ENCODE measurements at places on chromosomes 16 and 17.

GRCh38 chr16:70630960-70631745 lies 15.2 kb upstream of the IL34 start:
- no peak for DNase-seq

GRCh38 chr16:56348168-56349085 lies 76.9 kb downstream of the AMFR start:
- DNase-seq = no peak

DNA sequence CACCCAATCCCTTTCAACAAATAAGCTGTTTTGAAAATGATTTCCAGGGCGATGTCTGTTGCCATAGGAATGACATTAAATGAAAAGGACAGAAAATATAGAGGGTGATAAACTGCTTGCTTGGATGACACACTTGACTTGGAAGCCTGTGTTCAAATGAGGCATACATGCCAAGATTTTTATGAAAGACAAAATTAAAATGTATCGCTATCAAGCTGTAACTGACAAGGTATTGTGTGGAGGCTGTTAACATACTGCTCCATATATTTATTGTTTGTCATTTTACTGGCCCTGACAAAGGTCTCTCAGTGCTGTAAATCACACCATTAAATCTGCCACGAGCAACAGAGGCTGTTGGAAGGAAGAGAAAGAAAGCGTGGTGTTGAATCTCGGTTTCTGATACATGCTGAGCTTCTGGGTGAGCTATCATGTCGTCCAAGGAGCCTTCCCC lies 456.2 kb upstream of the SALL1 start:
- DNase-seq = no peak

DNA sequence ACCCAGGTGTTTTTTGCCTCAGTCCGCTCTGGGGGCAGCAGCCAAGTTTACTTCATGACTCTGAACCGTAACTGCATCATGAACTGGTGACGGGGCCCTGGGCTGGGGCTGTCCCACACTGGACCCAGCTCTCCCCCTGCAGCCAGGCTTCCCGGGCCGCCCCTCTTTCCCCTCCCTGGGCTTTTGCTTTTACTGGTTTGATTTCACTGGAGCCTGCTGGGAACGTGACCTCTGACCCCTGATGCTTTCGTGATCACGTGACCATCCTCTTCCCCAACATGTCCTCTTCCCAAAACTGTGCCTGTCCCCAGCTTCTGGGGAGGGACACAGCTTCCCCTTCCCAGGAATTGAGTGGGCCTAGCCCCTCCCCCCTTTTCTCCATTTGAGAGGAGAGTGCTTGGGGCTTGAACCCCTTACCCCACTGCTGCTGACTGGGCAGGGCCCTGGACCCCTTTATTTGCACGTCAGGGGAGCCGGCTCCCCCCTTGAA lies 2.1 kb upstream of the C17orf107 start:
- DNase-seq = no peak

DNA sequence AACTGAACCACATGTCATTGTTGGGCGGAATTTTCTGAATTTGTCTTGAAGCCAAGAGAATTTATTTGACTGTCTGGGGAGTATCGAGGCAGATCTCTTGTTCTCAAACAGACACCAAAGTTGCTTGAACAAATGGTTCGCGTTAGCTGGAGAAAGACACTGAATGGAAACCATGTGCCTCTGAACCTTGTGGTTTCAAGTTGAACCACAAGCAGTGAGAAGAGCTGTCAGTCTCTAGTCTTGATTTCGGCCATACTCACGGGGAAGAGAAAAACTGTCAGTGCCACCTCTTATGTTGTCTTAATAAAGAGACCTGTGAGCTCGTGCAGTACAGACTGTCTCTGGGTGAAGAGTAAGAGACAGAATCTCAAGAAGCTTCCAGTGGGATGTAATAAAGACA lies 886.5 kb upstream of the SOX9 start:
- no peak for DNase-seq

GRCh38 chr17:75285123-75285522 lies 4.1 kb downstream of the SLC25A19 start:
- no peak for DNase-seq

GRCh38 chr16:56109205-56109604 lies 82.1 kb upstream of the GNAO1 start:
- DNase-seq = no peak

GRCh38 chr16:9966569-9967157 lies 215.6 kb downstream of the GRIN2A start:
- no peak for DNase-seq

DNA sequence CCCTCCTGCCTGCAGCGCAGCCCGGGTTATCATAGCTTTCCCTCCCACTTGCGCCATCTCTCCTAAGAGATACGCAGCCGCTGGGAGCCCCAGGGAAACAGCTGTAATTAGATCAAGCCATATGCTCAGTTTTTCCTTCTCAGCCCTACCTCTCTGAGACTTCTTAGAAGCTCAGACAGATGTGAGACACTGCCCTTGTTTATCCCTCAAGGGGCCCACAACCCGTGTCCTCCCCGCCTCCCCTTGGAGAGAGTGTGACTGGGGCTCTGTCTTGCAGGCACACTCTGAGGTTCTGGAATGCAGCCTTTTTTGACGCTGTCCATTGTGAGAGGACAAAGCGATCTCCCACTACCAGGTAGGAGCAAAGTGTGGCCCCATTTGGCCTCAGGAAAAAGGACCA lies 31.2 kb downstream of the CIBAR2 start:
- DNase-seq = no peak

DNA sequence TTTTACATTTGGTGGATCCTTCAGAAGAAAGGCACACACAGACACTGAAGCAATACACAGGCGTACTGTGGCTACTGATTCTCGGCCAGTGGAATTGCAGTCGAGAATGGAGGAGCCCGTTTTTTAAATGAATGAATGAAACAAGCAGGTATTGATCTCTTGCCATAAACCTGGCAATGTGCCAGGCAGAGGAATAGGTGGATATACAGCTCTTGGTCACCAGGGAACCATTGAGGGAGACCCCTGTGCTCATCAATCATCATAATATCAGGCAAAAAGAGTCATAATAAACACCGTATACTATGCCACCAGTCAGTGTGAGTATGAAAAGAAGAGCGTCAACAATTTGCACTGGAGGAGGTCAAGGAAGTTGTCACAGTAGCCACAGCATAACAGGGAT lies 140.3 kb upstream of the FOXF1 start:
- DNase-seq = no peak

DNA sequence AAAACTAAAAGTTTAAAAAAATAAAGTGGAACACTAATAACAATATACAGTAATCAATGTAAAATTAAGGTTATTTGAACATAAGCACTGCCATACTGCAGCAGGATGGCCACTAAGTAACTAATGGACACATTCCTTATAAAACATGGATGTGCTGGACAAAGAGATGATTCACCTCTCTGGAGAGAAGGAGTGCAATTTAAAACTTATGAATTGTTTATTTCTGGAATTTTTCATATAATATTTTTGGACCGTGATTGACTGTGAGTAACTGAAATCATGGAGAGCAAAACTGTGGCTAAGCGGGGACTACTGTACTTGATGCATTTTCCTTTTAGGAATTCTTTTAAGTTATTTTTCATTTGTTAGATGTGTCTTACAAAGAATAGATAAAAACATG lies 21.8 kb downstream of the CBFB start:
- DNase-seq = no peak

DNA sequence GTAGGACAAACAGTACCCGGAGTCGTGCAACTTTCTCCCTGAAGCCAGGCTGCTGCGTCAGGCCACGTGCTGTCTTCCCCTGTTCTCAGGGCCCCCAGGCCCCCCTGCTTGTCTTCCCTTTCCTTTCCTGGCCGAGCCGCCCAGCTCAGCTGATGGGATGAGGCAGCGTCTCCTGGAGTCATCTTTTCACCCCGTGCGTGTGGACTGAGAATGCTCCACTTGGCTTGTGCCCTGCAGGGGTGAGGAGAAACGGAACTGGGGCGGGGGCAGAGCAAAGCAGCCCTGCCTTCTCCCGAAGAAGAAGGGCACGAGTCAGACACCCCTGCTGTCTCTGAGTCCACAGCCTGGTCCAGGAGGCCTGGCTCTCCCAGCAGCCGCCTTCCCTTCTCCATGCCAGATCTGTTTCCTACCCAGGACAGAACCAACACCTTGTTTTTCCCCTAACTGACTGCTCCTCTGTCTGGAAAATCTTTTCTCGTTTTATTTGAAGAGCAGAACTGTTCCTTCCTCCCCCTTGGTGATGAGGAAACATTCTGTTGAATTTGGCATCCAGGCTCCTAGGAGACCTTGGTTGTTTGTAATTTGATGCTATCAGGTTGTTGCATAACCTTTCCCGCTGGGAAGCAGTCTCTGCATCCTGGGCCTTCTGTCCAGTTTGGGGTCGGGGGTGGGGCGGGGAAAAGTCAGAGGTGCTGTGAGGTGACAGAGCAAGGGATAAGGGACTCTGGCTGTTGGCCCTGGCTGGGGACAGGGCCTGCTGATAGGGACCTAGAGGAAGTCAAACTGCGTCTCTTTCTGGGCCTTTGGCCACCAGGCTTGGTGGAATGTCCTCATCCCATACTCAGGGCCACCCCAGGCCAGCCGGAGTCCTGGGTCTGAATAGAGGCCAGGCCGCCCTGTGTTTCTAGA lies 78.8 kb downstream of the WIPI1 start:
- peak; percentile 97 for DNase-seq

DNA sequence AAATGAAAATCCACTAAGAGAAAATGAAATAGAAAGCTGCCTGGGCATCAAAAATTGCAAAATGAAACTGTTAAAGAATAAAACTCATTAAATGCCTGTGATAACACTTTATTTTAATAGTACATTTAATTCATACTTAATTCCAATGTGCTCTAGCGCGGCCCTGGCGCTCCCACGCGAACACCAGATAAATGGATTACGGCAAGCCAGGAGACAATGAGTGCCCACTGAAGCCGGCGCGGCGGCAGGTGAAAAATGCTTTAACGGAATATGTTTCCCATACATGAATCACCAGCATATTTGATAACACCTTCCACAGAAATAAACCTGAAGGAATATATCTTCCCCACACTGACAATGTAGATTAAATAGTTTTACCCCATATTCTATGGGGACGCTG lies 245.5 kb downstream of the RBFOX3 start:
- no peak for DNase-seq

DNA sequence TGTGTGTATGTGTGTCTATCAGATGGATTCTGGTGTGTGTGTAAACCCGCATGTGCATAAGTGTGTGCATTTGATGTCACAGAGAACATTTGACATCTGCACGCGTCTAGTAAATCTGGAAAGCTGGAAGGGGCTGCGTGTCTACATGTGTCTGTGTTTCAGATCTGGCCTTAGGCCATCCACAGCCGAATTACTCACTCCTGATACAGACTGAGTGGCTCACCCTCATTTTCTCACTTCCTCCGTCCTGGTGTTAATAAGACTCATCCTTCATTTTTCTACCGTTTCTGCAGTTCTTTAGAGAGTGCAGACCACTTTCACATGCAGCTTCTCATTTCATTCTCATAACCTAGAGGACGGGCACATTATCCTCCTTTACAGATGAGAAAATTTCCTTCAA lies 491.6 kb downstream of the CDH13 start:
- DNase-seq = no peak

DNA sequence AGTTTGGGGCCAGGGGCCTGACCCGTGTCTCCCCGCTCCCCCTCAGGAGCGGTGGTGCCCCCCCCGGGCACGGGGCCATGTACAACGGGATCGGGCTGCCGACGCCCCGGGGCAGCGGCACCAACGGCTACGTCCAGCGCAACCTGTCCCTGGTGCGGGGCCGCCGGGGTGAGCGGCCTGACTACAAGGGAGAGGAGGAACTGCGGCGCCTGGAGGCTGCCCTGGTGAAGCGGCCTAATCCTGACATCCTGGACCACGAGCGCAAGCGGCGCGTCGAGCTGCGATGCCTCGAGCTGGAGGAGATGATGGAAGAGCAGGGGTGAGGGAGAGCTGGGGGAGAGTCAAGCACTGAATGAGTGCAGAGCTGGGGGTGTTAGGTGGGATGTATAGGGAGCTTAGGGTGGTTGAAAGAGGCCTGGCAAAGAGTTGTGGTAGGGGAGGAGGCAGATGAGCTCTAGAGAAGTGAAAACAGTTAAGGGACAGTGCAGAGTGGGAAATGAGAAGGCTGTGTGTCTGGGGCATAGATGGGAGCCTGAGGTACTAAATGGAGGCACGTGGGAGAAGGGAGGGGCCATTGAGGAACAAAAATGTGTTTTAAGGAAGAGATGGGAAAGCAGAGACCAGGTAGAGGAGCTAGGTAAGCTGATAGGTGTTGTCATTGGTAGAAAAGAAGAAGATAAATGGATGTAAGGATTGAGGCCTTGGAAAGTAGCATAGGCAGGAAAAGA lies 4.0 kb downstream of the SRRM2 start:
- peak; percentile 26 for DNase-seq

DNA sequence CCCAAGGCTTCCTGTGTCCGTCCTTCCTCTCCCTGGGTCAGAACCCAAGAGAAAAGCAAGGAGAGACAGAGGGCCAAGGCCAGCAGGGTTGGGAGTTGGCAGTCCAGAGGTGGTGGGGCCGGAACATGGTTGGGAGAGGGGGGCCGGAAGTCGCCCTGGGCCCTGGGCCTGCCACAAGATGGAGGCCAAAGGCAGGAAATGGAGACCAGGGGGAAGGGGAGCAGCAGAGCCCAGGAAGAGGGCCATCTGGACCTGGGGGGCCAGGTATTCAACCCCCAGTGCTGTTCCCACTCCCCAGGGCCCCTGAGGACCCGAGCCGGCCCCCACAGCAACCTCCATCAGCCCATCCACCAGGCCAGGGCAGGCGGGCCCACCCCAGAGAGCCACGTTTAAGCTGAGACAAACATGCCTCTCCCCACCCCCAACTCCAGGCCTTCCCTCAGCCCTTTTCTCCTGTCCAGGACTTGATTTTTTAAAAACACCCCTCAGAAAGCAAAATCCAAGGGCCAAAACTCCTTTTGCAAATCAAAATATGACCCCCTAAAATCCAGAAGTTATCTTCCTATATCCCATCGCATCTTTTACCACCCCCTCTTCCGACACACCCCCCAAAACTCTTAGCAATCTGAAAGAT lies 4.4 kb upstream of the BCL6B start:
- DNase-seq = peak; percentile 90

GRCh38 chr17:56982312-56982711 lies 4.4 kb downstream of the SCPEP1 start:
- DNase-seq = no peak

DNA sequence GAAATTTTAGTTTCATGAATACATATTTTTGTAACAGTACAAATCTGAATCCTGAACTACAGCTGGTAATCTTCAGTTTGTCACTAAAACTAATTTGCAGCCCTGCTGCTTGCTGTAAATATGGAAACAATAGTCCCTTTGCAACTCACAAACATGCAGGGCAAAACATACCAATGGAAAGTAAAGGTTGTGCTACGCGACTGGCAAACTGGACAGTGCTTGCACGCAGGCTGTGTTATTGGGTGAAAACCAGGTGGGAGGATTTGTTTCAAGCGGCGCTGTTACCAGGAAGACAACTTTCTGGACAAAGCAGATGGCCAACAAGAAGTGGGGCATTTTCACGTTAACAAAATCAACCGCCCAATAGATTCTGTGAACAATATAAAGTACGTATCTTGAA lies 93.5 kb downstream of the CDYL2 start:
- DNase-seq = no peak

GRCh38 chr17:59300941-59301340 lies 30.5 kb upstream of the YPEL2 start:
- DNase-seq = no peak

GRCh38 chr17:36877771-36878170 lies 59.5 kb upstream of the LHX1 start:
- no peak for DNase-seq
